Stimulated activated CD4-positive, alpha-beta T cell treated with anti-CD3 and anti-CD28 coated beads, Interleukin-1b, Interleukin-23, amount 100 ng/mL, for 1 hour (primary cell): ENCODE measurements at places on chromosomes 11 and 22.

GRCh38 chr11:133832096-133832990 lies 13.0 kb downstream of the SPATA19 start:
- DNase-seq = no peak

- DNase-seq = no peak
Measured at GRCh38 chr11:78156127-78156844, 16.9 kb upstream of the ALG8 start.

GRCh38 chr11:79626135-79627075 lies 185.6 kb upstream of the TENM4 start:
- DNase-seq = no peak

DNA sequence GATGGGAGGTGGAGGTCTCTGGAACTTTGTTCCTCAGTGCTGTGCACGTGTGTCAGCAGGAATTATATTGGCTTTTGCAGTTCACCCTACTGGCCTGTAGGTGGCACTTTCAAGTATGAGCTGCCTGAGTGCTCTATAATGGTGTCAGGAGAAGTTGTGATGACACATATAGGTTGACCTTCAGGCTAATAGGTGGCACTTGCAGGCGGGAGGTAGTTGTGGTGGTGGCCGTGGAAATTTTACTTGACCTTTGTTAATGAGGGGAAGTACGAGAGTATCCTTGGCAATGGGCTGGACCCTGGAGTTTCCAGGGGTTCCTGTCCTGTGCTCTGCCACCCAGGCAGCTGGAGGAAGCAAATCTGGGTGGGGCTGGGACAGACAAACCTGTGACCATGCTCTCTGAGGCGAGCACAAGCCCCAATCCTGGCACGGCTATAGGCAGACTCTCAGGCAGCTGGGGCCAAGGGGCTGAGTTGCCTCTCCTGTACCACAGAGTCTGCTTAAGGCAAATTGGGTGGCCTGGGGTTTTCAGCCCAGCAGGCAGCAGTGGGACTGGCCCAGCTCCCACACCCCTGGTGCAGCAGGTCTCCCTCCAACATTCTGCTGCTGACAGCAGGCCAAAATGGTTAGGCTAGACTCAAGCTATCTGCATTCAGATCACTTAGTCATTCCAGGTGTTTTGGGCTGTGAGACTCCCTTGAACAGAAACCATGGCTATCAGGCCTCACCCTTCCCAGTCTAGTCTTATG lies 147.5 kb upstream of the CTSC start:
- no peak for DNase-seq

GRCh38 chr11:118846181-118846935 lies 37.3 kb upstream of the CXCR5 start:
- no peak for DNase-seq

DNA sequence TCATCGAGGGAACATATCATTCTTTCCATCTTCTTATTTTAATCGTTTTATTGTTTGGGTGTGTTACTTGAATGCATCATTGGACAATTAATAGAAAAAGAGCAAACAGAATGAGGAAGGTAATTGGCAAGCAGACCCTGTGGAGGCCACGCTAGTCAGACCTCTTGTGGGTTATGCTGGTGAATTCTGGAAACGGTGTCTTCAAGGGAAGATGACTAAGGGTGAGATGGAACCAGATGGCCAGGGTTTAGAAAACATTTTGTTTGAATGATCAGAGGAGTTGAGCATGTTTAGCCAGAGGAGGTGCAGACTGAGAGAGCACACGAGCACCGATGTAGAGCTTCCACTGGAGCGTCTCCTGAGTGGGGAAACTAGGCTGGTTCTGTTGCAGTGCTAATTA lies 8.5 kb downstream of the ST14 start:
- no peak for DNase-seq
